AG09319 (cell line): ENCODE measurements at places on chromosomes 6 and 20.
A peak's percentile ranks its signal among the peaks of the same experiment; 100 is the strongest.

GRCh38 chr6:29926413-29927274 is 15.7 kb upstream of the HLA-A start:
- no peak for DNase-seq

GRCh38 chr20:53447316-53447715 is 146.3 kb downstream of the ZNF217 start:
- DNase-seq = no peak

GRCh38 chr6:127963495-127963894 is 62.6 kb upstream of the THEMIS start:
- DNase-seq = no peak

DNA sequence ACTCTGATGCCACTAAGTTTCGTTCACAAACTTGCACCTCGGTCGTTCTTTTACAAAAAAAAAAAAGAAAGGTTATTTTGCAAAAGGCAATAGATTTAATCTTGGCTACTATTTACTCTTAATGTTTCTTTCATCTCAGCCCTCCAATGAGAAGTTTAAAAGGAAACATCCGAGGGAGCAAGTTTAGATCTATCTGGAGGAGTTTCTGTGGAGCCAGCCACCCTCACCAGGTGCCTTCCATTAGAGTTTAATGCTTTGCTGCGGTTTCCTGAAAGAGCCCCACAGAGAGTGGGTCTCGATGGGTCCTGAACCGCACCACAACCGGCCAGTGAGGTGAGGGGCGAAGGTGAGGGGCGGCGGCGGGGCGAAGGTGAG is 632 bp downstream of the PRKN start:
- DNase-seq = no peak

GRCh38 chr6:41161851-41162552 is 914 bp downstream of the TREM2 start:
- no peak for DNase-seq

- no peak for DNase-seq
Observed at GRCh38 chr6:6681075-6681849, 92.7 kb downstream of the LY86 start.

GRCh38 chr6:81575442-81575841 is 177.0 kb downstream of the TENT5A start:
- no peak for DNase-seq

DNA sequence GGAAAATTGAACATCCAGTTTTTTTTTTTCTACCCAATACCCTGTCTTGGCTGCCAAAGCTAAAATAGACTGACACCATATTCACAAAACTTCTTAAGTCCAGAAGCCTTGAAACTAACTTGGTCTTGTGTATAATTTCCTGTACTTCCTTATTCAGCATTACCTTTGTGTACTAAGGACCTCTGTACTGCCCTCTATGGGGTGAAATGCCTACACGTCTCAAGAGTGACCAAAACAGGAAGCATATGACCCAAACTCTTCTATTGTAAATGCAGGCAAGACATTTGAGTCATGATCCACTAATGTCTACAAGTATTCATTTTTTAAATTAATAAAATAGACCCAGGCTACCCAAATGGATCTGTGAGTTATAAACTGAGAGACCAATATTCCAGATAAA is 50.4 kb downstream of the HMGCLL1 start:
- no peak for DNase-seq

- no peak for DNase-seq
Observed at GRCh38 chr6:119669221-119669620, 319.7 kb upstream of the MAN1A1 start.

- no peak for DNase-seq
Observed at GRCh38 chr6:92934625-92935024, 484.7 kb downstream of the EPHA7 start.

DNA sequence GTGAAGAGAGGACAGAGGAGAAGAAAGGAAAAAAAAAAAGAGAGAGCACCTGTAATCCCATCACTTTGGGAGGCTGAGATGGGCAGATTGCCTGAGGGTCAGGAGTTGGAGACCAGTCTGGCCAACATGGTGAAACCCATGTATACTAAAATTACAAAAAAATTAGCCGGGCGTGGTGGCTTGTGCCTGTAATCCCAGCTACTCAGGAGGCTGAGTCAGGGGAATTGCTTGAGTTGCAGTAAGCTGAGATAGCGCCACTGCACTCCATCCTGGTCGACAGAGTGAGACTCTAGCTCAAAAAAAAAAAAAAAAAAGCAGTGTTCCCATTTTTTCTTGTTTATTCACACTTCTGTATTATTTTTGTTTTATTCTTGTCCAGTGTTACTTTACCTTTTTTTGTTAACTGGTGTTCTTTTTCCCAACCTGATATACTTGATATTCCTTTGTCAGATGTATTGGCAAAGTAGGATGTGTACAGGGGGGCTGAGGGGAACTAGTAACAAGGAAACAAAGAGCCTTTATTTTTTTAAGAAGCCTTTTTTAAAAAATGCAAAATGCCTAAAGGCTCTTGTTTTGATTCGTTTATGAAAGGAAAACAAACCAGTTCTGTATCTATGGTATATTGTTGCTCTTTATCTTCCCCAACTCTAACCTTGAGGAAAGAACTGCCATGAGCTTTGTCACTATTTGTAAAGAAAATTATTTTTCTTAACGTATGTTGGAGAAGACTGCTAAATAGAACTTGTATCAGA is 22.3 kb downstream of the COL19A1 start:
- DNase-seq = no peak

DNA sequence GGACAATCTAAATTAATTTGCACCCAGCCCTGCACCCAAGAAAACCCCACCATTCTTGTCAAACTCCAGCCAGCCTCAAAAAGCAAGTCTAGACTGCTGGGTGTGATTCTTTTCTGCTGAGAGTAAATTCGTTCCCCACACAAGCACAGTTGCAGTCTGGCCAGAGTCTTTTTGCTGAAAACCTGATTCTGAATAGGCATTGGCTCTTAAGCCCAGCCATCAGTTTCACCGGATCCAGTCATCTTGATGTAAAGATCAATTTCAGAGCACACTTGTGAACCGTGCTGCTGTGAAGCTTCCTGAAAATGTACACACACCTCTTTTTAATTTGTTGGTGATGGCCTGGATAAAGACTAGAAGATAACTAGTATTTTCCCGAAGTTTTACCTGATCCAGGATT is 159.4 kb upstream of the GGTLC1 start:
- no peak for DNase-seq

- DNase-seq = no peak
Observed at GRCh38 chr6:150346346-150346745, 22.5 kb upstream of the IYD start.

DNA sequence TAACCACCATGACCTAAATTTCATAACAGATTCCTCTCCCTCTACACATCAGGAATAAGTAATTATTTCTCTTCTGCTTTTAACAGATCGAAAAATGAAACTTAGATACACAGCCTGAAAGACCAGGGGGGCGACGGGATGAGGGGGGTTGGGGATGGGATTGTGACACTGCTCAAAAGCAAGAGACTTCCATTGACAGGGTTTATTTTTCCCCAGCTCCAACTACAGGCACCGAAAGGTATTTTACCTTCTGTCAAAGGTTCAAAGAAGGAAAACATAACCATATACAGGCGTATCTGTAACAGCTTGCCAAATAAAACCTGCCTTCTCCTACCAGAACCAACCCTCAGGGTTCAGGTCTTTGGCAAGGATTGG is 1.3 kb downstream of the EPHA7 start:
- DNase-seq = no peak

DNA sequence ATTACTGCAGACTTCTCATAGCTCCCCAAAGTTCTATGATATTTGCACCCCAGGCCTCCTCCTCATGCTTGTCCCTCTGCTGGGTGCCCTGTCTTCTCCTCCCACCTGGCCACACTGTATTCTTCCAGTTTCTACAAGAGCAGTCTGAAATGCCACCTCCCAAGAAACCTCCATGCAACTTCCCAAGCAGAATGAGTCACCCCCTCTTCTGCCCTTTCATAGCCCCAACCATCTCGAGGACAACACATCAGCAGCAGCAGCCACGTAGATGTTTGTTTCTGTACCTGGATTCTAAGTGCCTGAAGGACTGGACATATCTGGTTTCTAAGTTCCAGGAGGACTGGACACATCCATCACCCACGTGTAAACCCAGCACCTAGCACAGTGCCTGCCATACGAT is 6.6 kb upstream of the ULBP2 start:
- no peak for DNase-seq

- DNase-seq = no peak
Observed at GRCh38 chr6:108395297-108395696, 100.4 kb downstream of the AFG1L start.

GRCh38 chr6:149270616-149271015 is 46.9 kb upstream of the TAB2 start:
- DNase-seq = no peak

- DNase-seq = no peak
Observed at GRCh38 chr20:20969701-20970280, 136.4 kb downstream of the LINC00237 start.

DNA sequence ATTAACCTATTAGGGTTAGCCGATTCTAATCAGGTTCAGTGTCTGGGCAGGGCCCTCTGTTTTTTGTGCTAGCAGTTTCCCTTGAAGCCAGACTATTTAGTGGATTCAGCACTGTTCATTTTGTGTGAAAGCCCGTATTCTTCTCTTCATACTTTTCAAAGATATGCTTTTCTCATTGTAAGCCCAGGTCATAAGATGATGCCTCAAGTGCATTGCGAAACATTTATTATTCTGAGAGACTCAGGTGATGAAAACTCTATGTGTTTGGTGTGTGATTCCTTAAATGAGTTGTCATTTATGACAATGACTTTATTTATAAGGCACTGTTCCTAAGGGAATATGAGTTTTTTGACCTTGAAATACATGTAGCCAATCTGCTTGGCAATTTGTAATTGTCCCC is 851.0 kb upstream of the FLRT3 start:
- DNase-seq = no peak

GRCh38 chr20:62058941-62059340 is 6.7 kb downstream of the TAF4 start:
- no peak for DNase-seq

- no peak for DNase-seq
Observed at GRCh38 chr6:83517500-83517899, 5.2 kb downstream of the PRSS35 start.

- DNase-seq = no peak
Observed at GRCh38 chr6:32685603-32686002, 19.1 kb upstream of the HLA-DQB1 start.

- no peak for DNase-seq
Observed at GRCh38 chr20:47040506-47041125, 146.0 kb downstream of the EYA2 start.

GRCh38 chr20:1426231-1426849 is 33.5 kb upstream of the FKBP1A start:
- DNase-seq = no peak

- no peak for DNase-seq
Observed at GRCh38 chr20:38212806-38213606, 47.5 kb downstream of the KIAA1755 start.

DNA sequence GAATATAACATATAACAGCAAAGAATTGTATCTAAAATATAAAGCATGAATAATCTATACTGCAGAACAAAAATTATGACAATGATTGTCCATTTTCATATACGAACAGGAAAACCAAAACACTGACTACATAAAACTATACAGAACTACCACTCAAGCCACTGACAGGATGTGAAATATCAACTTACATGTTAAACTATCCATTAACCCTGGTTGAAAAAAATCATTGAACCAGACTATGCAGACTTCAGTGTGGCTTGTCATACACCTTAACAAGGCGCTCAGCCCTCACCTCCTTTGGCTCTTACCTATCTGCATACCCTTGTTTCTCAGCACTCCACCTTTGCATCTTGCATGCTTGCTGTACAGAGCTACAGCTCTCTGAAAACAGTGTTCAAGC is 34.9 kb downstream of the ASCC3 start:
- no peak for DNase-seq

DNA sequence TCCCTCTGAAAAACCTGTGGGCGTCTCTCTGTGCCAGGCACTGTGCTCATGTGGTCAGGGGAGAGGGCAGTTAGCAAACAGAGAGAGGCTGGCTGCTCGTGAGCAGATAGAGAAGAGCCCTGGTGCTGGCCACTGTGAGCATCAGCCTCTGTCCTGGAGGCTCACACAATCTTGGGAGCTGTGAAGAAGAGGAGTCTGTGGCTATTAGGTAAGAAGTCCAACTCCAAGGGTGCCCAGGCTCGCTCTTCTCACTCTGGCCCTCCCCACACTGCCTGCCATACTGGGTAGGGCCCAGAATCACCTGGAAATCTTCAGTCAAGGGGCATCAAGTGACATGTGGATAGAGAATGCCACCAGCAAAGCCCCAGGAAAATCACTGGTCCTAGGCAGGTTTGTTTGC is 14.1 kb downstream of the SCML4 start:
- no peak for DNase-seq

GRCh38 chr6:133855991-133856370 is 32.9 kb upstream of the TCF21 start:
- no peak for DNase-seq

DNA sequence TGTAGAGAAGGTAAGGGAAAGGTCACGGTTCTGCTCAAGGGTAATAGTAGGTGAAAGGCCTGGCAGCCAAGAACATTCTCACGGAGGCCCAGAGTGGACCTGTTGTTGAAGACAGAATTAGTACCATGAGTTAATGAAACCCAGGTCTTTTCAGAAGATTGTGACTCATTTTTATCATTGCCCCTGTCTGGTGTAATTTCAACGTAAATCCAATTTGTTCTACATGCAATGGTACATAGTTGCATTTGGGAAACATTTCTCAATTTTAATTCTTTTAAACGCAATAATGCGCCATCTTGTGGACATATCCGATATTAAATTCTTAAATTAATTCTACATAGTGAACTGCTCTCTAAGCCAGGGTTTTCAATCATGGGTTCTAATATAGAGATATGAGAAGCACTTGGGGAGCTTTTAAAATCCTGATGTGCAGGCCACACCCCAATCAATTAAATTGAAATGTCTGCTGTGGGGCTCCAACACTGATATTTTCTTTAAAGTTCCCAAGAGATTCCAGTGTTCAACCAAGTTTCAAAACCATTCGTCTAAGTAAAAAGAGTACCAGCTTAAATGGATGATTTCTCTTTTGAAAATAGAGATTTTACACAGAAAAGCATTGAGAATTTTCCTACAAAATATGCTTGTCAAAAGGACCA is 257.4 kb downstream of the PLCB1 start:
- peak; percentile 38 for DNase-seq

DNA sequence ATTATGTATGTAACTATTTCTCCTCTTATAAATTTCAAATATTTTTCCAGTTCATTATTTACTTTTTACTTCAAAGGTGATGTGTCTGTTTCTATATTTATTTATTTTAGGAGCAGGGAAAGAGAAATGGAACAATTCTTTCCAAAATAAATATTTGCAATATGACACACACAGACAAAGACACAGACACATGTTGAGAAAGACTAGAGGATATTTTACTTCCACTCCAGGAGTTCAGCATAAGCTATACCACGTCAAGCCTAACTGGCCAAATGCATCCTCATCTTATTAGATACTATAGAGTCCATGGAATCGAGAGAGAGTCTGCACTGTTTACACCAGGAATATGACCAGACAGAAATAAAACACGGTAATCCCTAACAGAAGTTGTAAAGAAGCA is 13.3 kb downstream of the RALGAPA2 start:
- no peak for DNase-seq
